ENCODE measurements at places on chromosomes 3 and 15.
A peak's percentile ranks its signal among the peaks of the same experiment; 100 is the strongest.

DNA sequence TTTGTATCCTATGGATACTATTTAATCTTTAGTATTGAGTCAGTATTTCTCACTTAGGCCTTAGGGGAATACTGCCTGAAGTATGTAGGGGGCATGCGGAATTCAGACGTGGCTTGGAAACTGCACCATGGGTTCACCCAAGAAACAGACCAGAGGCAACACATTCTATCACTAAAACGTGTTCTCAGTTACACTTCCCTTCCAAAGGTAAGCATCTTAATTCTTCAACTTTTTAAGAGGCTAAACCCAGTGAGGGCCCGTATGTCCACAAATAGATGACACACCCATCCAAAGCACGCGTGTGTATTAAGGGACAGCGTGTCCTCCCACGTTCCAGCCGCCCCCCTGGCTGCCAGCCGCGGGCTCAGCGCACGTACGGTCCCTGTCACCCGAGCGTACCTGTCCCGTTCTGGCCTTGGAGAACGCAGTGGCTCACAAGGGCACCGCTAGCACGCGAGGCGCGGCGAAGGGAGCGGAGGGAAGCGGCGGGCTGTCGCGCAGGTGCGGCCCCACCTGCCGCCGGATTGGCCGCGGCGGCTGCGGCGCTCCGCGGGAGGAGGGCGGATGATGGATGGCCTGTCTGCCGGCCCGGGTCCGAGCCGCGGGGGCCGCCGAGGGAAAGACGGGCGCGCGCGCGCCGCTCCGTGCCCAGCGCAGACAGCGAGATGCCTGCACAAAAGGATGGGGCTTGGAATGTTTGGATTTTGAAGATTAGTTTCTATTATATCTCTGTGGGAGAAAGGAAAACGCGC is 1003.9 kb upstream of the NR2F2 start:
- H3K4me3 ChIP-seq = peak overlapping the region; percentile 68
- no peaks in the 10 kb centered on the region for H3K4me1 ChIP-seq
- DNase-seq = no peak
- peak overlapping the region; percentile 88 for H3K27ac ChIP-seq
- no peaks in the 10 kb centered on the region for H3K36me3 ChIP-seq
- H3K27me3 ChIP-seq = no peaks in the 10 kb centered on the region

DNA sequence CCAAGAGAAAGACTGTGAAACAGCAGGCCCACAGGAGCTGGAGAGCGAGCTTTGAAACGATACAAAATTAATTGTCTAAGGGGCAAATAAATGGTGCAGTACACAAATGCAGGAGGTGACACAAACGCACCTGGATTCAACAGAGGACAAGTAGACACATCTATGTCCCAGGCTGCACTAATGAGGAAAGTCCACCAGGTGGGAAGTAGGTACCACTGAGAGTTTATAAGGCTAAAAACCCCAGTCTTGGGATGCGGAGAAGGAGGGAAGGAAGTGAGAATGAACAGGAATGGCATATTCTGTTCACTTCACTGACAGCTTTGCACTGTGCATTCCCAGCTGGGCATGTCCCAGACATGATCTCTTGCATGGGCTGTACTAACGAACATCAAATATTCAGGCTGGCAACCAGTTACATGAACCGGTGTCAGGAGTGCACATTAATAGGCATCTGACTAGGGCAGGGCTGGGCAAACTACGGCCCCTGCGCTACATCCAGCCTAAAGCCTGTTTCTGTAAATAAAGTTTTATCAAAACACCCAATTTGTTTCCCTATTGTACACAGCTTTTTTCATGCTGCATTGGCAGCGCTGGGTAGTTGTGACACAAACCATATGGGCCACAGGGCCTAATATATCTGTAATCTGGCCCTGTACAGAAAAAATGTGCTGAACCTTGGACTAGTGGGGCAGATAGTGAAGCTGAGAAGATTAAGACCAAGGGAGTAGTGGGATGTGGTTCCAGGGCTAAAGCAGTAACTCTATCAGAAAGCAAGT is 107.0 kb downstream of the IGF2BP2 start:
- DNase-seq = no peak
- H3K36me3 ChIP-seq = no peaks in the 10 kb centered on the region
- no peak overlapping the region for H3K27ac ChIP-seq
- H3K4me3 ChIP-seq = no peak overlapping the region

DNA sequence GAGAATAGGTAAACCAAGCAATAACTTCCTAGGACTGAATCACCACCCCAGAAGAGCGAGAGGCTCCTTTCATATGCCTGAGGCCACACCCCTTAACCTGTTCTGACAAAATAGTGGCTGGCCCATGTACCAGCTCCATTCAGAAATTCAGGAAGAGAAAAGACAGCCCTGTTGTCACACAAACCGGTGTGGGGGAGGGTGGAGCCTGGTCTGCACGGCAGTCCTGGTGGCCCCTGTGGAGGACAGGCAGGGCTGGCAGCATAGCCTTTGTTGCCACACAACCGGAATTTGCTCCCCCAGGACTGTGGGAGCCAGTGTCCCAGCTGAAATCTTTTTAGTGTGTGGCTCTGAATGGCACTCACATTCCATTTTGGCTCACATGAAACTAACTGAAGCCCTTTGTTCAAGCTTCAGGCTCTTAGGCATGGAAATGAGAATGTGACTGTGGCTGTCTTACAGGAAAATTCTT is 23.8 kb downstream of the RLBP1 start:
- no peaks in the 10 kb centered on the region for H3K27me3 ChIP-seq
- DNase-seq = no peak
- H3K27ac ChIP-seq = peak overlapping the region; percentile 74

DNA sequence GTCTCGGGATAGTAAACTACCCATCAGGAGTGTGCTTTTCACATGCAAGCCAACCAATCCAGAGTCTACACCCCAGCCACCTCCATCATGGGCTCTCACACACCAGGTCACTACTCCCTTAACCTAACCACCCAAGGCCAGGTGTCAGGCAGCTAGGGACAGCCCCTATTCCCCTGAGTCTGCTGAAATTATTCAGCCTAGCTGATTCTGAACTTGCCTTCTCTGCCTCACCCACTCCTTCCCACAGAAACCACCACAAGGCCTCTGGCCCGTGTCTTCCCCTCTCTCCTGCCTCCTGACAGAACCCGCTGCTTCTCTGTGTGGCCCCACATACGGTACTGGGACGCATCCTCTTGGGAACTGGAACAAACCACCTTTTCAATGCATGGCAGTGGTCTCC is 82.1 kb downstream of the PCSK6 start:
- H3K4me1 ChIP-seq = no peaks in the 10 kb centered on the region
- no peak for DNase-seq
- H3K36me3 ChIP-seq = no peaks in the 10 kb centered on the region
- no peak overlapping the region for H3K27ac ChIP-seq
- H3K27me3 ChIP-seq = no peaks in the 10 kb centered on the region
- no peak overlapping the region for H3K4me3 ChIP-seq
